ENCODE measurements at places on chromosomes 5 and 9.

DNA sequence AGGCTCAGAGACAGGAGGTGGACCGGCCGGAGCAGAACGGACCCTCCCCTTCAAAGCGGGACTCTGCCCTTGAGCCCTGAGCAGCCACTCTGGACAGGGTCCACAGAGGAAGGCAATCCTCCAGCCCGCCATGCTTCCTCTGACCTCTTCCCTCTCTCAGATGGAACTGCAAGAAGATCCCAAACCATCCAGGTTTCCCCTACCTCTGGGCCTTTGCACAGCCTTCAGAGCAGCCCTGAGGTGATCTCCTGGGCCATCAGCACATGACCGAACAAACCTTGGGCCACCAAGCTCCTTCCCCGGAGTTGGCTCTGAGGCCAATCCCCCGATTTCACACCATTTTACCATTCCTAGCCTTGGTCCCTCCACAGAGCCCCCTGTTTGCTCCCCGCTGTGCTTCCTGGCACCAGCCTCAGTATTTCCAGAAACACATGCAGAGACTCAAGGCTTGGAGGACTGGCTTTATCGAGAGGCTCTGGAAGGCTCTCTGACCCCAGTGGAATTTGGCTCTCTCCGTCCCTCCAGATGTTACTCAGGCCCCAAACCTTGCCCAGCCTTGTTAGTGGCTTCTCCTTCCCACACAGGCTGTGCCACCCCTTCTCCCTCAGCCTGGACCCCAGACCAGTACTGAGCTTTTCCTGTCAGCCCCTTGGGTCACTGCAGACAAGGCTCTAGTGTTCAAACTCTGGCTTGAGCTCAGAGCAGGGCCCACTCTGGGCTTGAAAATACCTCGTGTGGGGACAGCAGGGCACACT lies 48.6 kb upstream of the KCNMB1 start:
- no peak for DNase-seq

GRCh38 chr5:28398185-28398584 lies 1359.8 kb upstream of the CDH9 start:
- DNase-seq = no peak

- DNase-seq = no peak
Measured at GRCh38 chr5:113917997-113918396, 404.5 kb downstream of the YTHDC2 start.

DNA sequence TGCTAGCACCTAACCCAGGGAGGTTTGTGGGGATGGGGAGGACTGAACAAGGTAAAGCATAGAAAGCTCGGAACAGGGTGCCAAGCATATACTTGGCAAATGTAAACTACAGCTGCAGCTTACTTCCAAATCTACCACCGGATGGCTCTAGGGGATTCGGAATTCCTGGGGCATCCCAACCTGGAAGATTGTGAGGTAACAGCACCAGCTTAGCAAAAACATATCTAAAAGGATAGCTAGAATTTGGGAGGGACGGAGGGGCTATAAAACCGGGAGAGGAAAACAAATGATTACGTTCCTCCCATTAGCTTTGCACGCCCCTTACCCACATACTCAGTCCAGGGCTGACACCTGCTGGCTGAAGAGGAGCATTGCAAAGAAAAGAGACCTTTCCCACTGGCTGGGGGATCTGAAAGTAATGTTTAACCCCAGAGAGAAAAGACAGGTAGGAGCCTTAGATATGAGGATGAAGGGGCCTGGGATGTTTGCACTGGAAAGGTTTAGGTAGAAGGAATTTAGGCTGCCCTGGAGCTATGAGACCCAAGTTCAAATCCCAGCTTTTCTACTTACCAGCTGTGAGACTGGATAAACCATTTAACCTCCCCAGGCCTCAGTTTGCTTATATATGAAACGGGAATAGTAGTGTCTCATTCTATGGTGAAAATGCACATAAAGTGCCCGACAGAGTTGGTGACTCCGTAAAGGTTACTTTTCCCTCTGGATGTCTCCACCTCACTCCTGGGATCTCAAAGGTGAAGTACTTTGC lies 73.6 kb downstream of the FAM114A2 start:
- DNase-seq = no peak

DNA sequence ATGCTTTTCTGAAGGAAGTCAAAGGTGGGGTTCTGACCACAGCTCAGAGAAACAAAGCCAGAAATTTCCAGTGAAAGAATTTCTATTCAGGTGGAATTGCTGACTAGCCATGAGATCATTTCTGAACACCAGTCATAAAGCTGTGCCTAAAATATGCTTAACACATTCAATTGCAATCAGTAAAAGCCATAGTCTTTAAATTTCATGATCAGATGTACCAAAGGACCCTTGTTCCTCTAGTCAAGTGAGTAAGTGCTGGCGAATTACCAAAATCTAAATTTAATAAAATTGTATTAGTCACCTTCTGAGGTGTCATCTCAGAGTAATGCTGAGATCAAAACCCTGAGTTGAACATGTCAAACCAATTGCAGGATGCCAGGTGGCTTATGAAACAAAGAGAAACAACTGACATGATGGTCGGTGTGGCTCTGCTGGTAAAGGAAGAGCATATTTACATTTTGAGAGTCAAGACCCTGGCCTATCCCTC lies 334.2 kb upstream of the CCNH start:
- DNase-seq = no peak

- no peak for DNase-seq
Measured at GRCh38 chr9:18980189-18980588, 52.8 kb downstream of the SAXO1 start.

GRCh38 chr5:56456002-56456401 lies 222.9 kb upstream of the ANKRD55 start:
- no peak for DNase-seq

GRCh38 chr5:75260708-75261107 lies 24.0 kb upstream of the ANKRD31 start:
- DNase-seq = no peak

DNA sequence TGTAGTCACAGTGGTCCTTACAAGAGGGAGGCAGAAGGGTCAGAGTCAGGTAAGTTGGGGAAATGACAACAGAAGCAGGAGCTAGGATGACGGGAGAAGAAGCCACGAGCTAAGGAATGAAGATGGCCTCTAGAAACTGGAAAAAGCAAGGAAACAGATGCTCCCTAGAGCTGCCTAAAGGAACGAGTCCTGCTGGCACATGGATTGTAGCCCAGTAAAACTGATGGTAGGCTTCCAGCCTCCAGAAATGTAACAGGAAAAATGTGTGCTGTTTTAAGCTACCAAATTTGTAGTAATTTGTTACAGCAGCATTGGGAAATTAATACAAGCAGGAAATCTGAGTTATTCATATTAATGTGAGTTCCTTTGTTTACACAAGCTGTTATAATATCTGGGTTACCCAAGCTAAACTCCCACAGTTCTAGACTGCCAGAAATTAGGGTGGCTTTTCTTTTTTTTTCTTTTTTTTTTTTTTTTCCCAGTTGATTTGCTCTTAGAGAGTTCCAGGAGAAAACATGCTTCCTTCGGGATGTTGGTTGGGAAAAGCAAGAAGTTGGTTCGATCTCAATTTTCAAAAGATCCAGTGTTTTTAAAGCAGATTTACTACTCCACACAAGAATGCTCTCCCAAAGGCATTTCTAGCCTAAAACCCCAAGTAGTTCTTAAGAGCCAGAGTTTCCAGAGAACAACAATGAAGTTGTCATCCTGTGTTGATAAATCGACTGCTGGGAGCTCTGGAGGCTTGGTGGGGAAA lies 400.0 kb upstream of the SLC24A2 start:
- no peak for DNase-seq

GRCh38 chr9:137046088-137046787 lies at the start of gene NPDC1:
Gene NPDC1, minus strand, starts transcription at chr9:137046177. Its CDS starts 188 bp downstream, at chr9:137045989.
- DNase-seq = no peak

- DNase-seq = no peak
Measured at GRCh38 chr5:133635051-133635450, 22.7 kb upstream of the FSTL4 start.

- no peak for DNase-seq
Measured at GRCh38 chr5:90944116-90944515, 385.5 kb downstream of the ADGRV1 start.

GRCh38 chr9:127817881-127818434 lies 15.3 kb downstream of the FPGS start:
- no peak for DNase-seq

- no peak for DNase-seq
Measured at GRCh38 chr5:125865166-125865815, 557.9 kb upstream of the GRAMD2B start.

GRCh38 chr5:657570-657969 lies 35.6 kb downstream of the TPPP start:
- no peak for DNase-seq

DNA sequence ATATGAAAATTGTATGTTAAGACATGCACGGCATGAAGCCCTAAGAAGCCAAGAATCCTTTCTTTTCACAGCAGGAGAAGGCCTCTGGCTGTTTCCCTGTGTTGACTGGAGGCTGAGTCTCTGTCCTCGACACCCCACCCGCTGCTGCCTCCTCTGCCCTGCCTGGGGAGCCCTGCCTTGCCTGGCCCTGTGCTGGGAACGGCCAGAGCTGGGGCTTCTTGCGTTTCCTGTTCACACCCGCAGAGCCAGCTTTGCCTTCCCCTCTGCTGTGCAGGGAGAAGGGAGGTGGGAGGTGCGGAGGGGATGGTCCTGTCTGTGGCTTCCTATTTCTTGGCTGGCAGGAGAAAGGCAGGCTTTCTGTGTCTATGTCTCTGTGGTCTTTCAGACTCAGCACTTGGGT lies 6.9 kb upstream of the GMCL2 start:
- no peak for DNase-seq

DNA sequence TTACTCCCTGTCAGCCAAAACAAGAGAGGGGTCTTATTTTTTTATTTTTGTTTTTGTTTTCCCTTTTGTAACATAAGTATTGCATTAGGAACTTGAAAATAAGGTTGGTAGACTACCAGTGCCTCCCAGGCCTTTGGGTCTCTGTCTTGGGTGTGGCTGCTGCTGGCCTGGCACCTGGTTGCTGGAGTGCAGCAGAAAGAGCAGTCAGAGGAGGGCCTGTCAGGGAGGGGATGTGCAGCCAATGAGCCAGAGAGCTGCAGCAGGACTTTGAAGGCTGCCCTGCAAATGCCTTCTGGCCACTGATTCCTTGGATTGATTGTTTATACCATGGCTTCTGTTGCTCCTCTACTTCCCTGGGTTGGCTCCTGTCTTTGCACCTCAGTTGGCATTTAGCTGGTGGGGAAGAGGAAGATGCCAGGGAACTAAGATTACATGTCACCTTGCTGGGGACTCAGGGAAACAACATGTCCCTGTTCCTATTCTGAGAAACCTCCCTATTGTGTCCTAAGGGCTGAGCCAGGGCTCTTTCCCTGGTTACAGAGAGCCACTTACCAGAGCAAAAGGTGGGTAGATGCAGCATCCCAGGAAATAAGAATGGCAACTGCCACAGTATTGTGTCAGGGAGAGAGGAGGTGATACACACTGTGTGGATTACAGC lies 66.6 kb downstream of the ANGPTL2 start:
- DNase-seq = no peak

DNA sequence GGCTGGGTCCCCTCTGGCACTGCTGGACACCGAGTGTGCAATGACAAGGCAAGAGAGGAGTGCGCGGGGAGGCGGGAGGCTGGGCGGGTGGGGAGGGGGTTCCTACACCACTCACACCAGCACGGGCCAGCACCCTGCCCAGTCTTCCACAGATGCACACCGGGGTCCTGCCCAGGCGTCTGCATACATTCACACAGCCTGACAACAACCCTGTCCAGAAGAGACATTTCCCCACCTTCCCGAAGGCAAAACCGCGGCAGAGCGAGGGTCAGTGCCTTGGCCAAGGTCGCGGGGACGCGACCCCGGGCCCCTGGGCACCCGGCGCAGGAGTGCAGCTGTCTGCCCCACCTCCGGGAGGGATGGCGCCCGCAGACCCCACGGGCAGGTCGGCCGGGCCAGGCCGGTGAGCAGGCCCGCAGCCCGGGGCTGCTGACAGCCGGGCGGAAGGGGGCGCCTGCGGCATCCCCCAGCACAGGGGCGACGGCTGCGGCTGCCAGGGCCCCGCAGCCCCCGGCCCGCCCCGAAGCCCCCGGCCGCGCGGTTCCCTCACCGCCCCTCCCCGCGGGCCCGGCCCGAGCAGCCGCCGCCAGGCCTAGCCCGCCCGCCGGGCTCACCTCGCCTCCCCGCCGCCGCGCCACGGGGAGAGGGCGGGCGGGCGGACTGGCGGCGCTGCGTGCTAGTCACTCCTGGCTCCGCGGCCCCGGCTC lies 496 bp downstream of the MAPK9 start:
- DNase-seq = no peak

DNA sequence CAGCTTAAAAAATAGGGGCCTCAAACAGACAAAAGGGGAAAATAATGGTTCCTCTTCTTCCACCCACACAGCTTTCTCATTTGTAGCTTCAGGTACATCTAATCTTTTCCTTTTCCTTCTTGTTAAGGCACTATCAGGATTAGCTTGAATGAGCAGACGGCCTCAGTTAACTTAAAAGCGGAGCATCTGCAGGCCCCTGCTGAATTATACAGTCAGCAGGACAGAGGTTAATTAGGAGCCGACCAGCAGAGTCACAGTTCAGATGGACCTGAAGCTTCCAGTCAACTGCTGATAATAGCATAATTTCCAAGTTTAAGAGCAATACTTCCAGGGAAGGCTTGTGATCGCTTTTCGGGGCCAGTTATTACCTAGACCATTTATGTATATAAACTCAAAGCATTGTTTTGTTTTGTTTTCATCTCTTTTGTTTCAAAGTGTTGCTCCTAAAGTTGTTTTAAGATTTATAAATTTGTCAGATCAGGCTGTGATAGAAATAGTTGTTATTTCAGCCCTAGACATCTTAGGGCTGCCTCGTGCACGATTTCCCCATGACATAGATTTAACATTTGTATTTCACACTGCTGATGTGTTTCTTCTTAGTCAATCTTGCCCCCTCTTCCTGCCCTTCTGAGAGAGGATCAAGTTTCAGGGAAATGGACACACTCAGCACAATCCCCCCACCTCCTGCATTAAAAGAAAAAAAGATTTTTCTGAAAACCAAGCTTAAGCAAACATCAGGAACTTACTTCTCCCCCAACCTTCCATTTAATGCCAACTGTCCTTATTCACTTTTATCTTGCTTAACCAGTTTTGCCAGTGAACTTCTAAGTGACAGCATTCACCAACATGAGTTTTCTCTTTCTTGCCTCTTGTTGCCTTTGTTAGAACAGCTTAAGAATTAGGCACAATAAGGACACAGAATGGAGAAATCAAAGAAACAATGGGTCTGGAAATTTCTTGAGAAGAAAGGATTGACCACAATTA lies 449.8 kb downstream of the ARHGEF28 start:
- no peak for DNase-seq

DNA sequence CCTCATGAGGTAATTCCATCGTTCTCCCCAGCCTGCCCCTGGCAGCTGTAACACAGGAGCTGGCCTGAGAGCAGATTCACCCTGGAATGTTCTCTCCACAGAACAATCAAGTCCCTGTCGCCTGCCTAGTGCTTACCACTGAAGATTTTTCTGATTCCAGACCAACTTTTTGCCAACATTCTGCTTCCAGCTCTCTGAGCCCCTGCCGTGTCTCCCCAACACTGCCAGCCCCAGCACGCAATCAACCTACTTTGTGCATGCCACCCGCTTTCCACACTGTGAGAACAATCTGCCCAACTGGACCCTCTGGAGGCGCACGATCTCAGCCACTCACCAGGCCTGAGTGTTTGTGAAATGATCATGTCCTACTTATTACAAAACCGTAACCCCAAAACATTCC lies 62.6 kb downstream of the PSMB7 start:
- no peak for DNase-seq

- no peak for DNase-seq
Measured at GRCh38 chr9:25308549-25308948, 369.7 kb downstream of the TUSC1 start.

All from stimulated activated CD4-positive, alpha-beta T cell treated with anti-CD3 and anti-CD28 coated beads, TNF-alpha, amount 100 ng/mL, for 4 hours (primary cell).